ENCODE measurements at places on chromosomes 1 and 21.

- DNase-seq = no peak
These were observed 122.5 kb downstream of the LHX4 start for GRCh38 chr1:180352588-180352987.

- no peak for DNase-seq
These were observed 310.6 kb downstream of the DISC1 start for GRCh38 chr1:231936983-231937775.

DNA sequence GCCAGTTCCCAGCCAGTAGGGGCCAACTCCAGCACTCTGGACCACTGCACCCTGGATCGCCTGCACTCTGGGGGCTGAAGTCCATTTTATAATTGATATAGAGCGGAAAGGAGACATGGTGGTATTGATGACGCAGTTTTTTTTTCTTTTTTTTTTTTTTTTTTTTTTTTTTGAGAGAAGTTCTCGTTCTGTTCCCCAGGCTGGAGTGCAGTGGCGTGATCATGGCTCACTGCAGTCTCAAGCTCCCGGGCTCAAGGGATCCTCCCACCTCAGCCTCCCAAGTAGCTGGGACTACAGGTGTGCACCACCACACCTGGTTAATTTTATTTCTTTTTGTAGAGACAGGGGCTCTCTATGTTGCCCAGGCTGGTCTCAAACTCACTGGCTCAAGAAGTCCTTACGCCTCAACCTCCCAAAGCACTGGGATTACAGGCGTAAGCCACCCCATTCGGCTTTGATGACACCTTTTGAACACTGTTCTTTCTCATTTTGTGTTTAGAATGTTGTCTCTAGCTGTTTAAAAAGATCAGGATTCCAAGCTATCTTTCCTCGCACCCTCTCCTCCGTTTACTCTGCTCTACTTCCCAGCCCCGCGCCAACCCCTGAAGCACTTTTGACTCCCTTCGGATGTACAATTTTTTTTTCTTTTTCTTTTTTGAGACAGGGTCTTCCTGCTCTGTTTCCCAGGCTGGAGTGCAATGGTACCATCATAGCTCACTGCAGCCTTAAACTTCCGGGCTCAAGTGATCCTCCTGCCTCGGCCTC lies 960 bp downstream of the MX2 start:
- DNase-seq = no peak

- peak; percentile 45 for DNase-seq
These were observed 8.8 kb downstream of the LAMB3 start for GRCh38 chr1:209643285-209644020.

DNA sequence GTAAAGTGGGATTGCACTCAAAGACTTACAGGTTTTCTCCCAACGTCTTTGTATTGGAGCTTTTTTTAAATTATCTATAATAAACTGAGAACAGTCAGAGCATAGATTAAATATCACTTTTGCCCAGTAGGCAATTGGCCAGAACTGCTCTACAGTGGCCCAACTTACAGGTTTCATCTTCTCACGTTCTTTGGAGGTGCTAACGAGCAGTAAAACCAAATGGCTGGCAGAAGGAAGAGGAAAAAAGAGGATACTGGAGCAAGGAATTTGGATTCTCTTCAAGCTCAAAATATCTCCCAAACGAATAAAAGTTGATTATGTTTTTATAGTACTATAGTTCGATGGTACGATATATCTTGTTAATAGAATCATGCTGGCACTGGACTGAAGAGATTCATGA lies 201.1 kb downstream of the ROR1 start:
- DNase-seq = no peak
